ENCODE measurements at places on chromosomes 11 and 22.

- no peak for DNase-seq
Measured at GRCh38 chr11:130449310-130449990, 1.0 kb downstream of the ADAMTS15 start.

- no peak for DNase-seq
Measured at GRCh38 chr11:87422566-87422965, 384.8 kb downstream of the TMEM135 start.

- DNase-seq = no peak
Measured at GRCh38 chr11:36620246-36620645, 22.2 kb upstream of the RAG2 start.

- no peak for DNase-seq
Measured at GRCh38 chr11:12897390-12897789, 111.7 kb upstream of the RASSF10 start.

GRCh38 chr11:2887515-2888195 lies 2.1 kb upstream of the CDKN1C start:
- DNase-seq = no peak

- peak; percentile 58 for DNase-seq
Measured at GRCh38 chr11:2443881-2444820, at the start of gene TRPM5. TRPM5 (minus strand) TSS chr11:2444514; CDS start chr11:2423036, 21,478 bp downstream.

DNA sequence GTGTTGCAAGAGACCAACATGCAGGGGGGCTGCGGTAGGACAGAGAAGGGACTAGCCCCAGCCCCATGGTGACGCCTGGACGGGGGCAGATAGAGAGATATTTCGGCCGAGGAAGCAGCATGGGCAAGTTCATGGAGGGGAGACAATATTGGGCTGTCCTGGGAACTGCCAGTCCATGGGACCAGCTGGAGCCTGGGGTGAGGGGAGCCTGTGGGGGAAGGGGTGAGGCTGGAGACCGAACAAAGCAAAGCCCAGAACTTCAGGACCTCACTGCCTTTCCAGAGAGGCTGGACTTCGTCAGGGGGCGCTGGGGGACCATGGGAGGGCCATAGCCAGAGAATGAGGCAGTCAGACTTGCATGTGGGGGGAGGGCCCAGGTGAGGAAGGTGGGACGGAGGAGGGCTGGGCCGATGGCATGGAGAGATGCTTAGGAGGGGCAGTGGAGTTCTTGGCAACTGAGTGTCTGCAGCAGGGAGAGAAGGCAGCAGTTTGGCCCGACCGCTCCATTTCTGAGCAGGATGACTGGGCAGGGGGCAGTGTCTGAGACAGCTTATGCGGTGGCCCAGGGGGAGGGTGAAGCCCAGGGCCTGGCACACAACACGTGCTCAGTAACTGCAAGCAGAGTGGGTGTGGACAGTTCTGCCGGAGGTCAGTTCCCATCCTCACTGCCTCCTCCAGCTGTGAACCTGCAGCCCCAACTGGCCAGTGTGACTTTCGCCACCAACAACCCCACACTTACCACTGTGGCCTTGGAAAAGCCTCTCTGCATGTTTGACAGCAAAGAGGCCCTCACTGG lies 712 bp downstream of the UPK3A start:
- DNase-seq = no peak

DNA sequence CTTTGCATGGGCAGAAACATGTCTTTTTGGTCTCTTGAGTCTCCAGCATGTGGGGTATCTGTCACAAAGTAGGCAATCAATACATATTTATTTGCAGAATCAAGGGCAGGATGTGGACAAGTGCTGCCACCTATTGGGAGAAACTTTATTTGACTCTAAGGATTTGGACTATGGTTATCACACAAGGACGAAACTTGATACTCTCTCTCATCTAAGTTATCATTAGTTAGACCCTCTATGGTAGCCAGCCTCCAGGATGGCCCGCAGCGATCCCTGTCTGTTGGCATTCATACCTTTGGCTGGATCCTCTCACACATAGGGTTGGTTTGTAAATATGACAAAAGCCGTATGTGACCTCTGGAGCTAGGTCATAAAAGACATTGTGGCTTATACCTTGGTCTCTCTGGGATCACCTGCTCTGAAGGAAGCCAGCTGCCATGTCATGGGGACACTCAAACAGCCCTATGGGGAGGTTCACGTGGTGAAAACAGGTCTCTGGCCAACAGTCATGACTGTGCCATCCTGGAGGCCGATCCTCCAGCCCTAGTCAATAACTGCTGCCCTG lies 1.1 kb upstream of the FBXO7 start:
- no peak for DNase-seq

DNA sequence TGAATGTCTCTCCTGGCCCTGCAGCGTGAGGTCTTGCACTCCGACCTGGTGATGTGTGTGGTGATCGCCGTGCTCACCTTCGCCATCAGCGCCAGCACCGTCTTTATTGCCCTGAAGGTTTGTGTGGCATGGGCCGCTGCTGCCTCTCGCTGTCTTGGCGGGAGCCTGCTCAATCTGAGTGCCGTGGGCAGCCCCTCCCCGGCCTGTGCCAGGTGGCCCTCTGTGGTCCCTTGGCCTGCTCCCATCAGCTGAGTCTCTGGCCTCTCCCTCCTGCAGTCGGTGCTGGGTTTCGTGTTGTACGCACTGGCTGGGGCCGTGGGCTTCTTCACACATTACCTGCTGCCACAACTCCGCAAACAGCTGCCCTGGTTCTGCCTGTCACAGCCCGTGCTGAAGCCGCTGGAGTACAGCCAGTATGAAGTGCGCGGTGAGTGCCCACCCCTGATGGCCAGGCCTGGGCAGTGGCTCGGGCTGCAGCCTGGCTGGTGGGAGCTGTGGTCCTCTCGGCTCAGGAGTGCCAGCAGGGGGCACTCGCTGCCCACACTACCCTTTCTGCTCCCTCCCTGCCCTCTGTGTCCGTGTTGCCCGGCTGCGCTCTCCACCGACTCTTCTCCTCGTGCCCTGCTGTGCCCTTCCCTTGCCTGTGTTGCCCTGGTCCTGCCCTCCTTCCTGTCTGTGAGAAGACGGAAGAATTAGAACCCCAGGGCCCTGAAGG lies 10.2 kb downstream of the PCNX3 start:
- no peak for DNase-seq

DNA sequence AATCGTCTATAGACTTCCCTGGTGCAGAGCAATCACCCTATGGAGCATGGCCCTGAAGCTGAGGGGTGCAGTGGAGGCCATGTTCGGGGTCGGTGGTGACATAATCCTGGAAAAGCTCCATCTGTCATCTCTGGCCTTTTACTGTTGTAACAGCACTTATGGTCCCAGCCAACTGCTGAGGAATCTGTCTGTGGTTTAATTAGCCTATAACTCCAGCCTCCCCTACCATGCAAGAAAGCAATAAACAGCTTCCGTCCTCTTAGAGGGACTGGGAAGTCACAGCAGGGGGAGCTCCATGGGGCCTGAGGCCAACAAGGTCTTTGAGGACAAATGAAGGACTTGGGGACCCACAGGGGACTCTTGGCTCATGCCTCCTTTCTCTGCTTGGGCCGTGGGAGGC lies 159.1 kb upstream of the NECTIN1 start:
- no peak for DNase-seq

GRCh38 chr22:19208287-19208847 lies 29.8 kb upstream of the SLC25A1 start:
- DNase-seq = no peak

- DNase-seq = no peak
Measured at GRCh38 chr11:82845356-82846353, 54.6 kb downstream of the PRCP start.

DNA sequence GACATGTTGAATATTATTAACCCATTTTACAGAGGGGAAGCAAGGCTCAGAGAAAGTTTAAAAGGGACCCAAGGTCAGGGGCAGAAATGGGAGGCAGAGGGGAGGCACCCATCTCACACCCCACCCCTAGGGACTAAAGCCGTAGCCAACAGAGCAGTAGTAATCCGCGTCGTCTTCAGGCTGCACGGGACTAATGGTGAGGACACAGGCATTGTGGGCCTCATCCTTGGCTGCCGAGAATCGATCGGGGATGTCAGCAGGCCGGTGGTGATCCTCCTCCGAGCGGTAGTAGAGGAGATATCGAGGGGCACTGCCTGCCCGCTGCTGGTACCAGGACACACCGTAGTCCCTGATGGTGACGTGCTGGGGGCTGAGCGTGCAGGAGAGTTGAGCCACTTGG lies 1.5 kb downstream of the VPREB3 start:
- no peak for DNase-seq

DNA sequence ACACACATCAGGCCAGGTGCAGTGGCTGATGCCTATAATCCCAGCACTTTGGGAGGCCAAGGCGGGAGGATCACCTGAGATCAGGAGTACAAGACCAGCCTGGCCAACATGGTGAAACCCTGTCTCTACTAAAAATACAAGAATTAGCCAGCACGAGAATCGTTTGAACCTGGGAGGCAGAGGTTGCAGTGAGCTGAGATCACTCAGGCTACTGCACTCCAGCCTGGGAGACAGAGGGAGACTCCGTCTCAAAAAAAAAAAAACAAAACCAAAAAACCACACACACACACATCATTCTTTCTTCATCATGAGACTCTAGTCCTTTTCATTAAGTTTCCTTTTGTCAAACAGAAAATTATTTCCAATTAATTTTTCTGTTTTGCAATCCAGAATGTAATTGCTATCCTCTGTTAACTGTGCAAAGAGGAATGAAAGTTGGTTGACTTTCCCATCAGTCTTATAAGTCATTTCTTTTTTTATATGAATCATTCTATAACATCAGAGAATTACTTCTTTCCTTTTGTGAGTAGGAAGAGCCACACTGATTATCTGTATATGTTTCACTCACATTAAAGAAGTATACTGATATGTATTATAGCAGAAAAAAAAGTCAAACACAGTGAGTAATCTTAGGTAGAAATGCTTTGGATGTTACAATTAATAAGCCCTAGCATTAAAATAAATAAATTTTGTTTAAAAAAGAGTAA lies 52.2 kb downstream of the HORMAD2 start:
- DNase-seq = no peak

DNA sequence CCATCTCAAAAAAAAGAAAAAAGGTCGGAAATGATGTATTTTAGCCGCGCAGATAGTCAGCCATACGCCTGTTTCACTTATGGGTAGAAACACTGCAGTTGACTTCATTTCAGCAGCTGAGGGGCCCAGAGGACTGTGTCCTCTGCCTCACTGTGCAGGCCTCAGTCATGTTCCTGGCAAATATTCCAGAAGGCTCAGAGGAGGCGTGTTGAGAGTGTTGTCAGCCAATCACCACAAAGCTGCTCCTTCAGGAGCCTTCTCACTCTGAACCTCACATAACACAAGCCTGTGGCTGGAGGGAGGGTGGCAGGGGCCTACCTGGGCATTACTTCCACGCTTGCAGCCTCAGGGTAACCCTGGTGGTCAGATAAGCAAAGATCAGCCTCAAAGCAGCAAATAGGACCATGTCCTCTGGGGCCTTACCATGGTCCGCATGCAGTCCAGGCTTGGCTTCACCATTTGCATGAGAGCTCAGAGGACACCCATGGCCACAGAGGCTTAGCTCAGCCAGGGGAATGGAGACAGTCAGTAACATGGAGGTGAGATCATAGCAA lies 17.3 kb upstream of the TREH start:
- no peak for DNase-seq

DNA sequence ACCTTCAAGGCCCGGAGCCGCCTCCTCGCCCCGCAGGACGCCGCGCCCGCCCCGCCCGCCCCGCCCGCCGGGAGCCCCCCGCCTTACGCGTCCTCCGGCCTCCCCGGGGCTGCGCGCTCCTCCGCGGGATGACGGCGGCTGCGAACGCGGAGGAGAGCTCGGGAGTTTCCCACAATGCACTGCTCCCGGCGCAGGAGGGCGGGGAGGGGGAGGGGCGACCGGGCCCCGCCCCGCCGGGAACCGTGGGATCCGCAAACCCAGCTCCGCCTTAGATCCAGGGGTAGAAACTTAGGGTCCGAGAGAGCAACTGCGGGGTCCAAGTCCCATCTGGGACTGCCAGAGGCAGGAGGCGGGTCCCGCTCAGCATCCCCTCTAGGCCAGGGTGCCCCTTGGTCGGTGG lies at the start of gene CEND1:
TSS of gene CEND1 (minus strand) at position 148 of the 400 bp plus-strand sequence. CDS start 1,514 bp downstream, outside the sequence.
- DNase-seq = no peak

DNA sequence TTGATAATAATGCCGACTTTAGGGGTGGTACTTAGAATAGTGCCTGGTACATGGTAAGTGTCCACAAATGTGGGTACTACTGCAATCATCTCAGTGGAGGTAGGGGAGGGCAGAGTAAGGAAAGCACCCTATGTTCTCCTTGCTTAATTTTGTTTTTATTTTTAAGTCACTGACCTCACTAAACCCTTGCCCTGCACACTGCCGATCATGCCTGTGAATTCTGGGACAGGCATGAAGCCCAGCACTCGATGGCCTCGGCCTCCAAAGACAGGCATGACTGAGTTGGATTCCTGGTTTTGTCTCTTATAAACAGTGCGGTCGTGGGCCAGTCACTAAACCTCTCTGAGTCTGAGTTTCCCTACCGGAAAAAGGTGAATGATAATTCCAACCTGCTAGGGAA lies 6.9 kb downstream of the LGALS12 start:
- DNase-seq = no peak

- no peak for DNase-seq
Measured at GRCh38 chr11:2955906-2956476, 26.8 kb upstream of the PHLDA2 start.

GRCh38 chr11:76123248-76123647 lies 83.1 kb downstream of the WNT11 start:
- DNase-seq = no peak

GRCh38 chr11:30392221-30392784 lies 69.4 kb downstream of the ARL14EP start:
- DNase-seq = no peak

GRCh38 chr11:44529895-44530412 lies 35.5 kb upstream of the CD82 start:
- DNase-seq = no peak

- DNase-seq = no peak
Measured at GRCh38 chr11:9529334-9529650, 44.2 kb upstream of the WEE1 start.

DNA sequence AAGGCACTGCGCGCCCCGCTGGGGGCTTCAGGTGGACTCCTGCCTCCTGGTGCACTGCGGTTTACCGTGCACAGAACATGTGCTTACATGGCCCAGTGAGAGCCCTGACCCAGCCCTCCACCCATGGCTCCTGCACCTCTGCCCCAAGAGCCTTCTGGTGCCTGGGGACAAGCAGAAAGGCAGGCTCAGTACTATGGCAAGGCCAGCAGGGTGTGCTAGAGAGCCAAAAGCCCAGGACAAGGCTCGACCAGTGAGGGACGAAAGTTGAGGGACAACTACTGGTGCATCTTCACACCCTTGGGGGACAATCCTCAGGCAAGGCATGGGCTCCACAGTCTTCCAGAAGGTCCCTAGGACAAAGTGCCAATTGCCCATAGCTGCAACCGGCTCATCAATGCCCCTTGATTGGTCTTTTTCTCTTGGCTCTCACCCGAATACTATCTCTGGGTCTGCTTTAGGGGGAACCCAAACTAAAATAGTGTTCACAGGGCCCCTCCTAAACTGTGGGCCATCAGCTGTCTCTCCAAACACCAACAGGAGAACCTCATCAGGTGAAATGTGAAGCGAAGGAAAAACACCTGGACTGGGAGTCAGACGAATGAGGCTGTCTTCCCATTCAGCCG lies 13.5 kb downstream of the PGA5 start:
- peak; percentile 26 for DNase-seq

DNA sequence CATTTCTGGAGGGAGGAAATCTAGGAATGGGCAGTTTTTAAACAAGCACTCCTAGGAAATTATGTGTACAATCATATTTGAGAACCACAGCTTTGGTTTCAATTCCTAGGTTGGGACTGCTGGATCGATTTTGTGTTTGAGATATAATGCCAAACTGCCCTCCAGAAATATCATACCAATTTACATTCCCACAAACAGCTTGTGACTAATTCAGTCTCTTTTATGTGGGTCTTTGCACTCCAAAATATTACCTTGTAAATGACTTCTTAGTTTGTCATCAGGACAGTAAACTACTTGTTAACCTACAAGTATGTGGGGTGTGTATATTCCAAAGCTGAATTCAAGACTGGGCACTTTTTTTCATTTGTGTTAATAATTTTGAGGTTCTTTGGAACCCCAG lies 9.8 kb upstream of the BARX2 start:
- no peak for DNase-seq

Data from activated CD8-positive, alpha-beta memory T cell treated with anti-CD3 and anti-CD28 coated beads for 4 hours (primary cell).